ENCODE measurements at places on chromosomes 3 and 15. TPM values are rescaled to one million over a fixed set of nuclear protein-coding genes. Genes with fewer than 3 reads are reported as not detected.

Gene UCN2
- total RNA-seq = not detected

Gene ZNF660
- total RNA-seq = 2.8 TPM

- DNase-seq = no peak
These were observed 1.4 kb upstream of the WHAMM start for GRCh38 chr15:82807920-82808633.

DNA sequence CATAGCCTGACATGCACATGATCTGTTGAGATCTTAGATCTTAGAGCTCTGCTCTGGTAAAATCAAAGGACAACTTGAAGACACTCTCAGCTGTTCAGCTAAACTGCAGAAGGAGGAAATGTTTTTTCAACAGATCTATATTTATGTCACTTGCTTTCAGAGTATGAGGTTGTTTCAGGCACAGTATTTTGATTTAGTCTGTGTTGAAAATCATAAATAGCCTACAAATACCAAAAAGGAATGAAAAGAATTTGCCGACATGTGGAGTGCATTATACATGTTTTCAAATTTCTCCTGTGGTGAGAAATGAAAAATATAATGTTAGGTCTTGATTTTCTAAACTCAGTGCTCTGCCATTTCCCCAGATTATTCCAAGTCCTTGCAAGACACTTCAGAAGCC is 1118.4 kb downstream of the TBL1XR1 start:
- no peak for DNase-seq

Gene WDR93
- total RNA-seq = 2.3 TPM

Gene MUC4
- total RNA-seq = not detected

GRCh38 chr3:117017135-117017894 is 307.7 kb downstream of the TUSC7 start:
- DNase-seq = no peak

- no peak for DNase-seq
These were observed 26.5 kb downstream of the PPP2R3A start for GRCh38 chr3:135992072-135992471.

DNA sequence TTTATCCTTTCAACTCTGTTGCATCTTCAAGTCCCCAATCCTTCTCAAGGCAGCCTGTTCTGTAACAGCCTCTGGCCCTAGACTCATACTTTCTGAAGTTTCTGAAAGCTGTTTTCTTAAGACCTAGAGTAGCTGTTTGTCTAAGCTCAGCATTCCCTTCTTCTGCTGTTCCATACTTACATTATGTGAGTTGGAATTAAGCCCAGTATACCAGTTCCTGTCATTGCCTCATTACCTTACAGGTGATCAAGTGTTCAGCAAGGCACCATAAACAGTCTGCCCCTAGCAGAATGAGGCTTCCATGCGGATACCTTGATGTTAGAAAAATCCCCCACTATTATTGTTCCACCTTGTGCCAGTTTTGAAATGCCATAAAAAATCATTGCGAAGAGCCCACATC is 180.6 kb downstream of the PLCL2 start:
- DNase-seq = no peak

DNA sequence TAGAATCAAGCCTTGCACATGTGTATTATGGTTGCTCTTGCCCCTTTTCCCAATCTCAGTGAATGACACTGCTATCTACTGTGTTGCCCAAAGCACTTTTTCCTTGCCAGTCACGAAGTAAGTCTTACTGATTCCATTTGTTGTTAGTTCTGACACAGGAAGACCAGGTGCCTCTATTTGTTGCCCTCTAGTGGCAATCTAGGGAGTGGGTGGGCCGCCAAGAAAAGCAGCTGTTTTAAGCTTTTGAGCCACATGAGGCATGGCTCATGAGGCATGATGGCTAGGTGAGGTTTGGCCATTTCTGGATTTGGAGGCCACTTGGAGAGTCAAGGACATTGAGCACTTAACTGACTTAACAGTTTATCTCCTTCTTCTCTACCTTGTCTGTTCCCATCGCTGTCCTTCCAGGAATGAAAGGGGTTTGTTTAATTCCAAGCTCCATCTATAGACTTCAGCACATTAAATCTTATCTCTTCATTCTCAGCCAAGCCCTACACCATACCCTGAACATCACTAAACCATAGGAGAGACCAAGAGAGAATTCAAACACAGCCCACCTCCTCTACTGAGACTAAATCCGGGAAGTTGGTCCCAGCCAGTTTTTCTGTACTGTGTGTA is 103.1 kb downstream of the HCN4 start:
- DNase-seq = peak; percentile 25

DNA sequence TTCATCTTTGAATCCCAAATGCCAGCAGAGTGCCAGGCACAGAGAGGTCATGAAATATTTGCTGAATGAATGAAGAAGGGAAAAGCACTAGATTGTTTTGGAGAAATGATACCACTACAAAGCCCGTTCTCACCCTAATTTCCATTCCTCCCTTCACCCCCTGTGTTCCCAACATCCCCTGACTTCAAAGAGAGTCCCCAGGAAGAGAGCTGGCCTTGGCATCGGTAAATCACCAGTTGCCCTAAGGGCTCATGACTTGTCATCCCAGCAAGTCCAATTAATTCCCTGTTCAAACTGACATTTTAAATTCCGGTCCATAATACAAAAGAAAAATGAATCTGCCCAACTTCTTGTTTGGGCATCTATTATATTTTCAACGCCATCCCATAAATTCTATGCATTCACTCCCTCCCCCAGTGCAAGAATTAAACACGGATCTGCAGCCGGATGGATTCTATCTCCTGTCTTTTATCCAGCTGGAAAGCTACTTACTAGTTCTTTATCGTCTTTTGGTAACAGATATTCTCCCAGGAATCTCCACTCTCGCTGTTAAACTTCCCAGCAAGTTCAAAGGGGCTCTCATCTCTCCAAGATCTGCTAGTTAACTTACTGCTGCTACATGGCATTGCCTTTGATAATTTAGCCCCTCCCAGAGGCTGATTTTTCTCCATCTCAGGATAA is 63.9 kb upstream of the TSC22D2 start:
- DNase-seq = no peak

Gene GP9
- not detected for total RNA-seq

Gene HGD
- total RNA-seq = 98.6 TPM

DNA sequence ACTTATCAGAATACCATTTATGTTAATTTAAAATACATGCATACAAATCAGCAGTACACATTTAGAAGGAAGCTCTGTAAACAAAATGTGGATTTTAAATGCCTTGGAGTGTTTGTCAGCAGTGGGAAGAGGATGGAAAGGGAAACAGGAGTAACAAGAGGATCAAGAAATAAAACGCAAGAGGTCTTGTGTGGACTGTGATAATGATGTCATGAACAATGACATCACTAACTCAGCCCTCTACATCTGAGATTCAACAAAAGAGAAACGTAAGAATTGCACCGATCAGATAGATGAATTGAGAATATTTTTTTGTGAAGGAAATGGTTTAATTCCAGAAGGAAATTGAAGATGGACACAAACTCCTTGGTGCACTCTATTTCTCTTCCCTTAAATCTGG is 44.0 kb upstream of the CNOT10 start:
- DNase-seq = no peak

DNA sequence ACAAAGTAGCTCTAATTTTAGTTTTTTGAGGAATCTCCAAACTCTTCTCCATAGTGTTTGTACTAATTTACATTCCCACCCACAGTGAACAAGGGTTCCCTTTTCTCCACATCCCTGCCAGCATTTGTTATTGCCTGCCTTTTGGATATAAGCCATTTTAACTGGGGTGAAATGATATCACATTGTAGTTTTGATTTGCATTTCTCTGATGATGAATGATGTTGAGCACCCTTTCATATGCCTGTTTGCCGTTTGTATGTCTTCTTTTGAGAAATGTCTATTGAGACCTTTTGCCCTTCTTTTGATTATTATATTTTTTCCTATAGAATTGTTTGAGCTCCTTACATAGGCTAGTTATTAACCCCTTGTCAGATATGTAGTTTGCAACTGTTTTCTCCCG is 239.9 kb upstream of the TPM1 start:
- no peak for DNase-seq

Gene CSPG5
- 0.73 TPM for total RNA-seq

- no peak for DNase-seq
These were observed 23.9 kb downstream of the NIT2 start for GRCh38 chr3:100358413-100358812.

DNA sequence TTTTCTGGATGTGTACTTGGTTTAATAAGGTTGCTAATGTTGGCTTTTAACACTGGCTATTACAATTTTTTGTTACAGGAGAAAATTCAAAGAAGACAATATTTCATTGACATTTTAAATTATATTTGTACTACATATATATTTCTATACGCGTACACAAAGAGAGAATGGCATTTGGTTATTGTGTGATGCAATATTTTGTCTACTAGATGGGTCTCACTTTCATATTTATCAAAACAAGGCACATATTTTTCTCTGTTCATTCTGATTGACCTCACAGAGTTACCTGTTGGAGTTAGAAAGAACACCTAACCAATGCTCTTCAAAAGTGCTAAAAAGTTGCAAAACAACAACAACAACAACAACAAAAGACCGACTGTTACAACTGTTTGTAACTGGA is 50.2 kb upstream of the VGLL3 start:
- DNase-seq = no peak

Gene RASGRP1
- 0.24 TPM for total RNA-seq

DNA sequence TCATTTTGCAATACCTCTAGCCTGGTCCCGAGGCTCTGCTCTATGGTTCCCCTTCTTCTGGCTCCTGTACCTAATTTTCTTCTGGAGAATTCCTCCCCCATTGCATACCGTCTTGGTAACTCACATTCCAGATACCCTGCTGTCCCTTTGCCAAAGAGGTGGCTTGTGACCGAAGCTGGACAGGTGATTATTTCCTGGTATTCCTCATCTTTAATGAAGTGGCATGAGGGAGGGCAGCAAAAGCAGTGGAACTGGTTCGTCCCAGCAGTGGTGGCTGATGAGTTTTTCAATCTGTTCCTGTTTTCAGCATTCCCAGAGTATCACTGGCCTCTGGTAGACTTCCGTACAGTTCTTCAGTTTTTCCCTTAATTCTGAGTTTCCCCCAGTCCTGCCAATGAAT is 186.2 kb upstream of the CADPS start:
- no peak for DNase-seq

DNA sequence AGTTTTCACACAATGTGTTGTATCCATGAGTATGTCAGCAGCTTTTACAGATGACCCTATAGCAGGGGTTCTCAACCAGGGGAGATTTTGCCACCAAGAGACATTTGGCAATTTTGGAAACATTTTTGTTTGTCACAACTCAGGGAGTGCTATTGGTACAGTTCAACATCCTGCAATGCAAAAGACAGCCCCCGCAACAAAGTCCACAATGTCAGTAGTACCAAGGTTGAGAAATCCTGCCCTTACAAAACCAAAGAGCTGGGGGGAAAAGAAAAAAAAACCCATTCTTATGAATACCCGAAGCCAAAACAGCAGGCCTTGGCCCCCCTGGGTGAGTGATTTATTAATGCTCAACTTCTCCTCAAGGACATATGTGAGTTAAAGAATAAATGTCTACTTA is 99.1 kb downstream of the LARS2 start:
- DNase-seq = no peak

GRCh38 chr3:42486814-42487565 is 15.5 kb upstream of the VIPR1 start:
- no peak for DNase-seq

Gene BNC1
- total RNA-seq = not detected

Gene SLC28A1
- total RNA-seq = not detected

DNA sequence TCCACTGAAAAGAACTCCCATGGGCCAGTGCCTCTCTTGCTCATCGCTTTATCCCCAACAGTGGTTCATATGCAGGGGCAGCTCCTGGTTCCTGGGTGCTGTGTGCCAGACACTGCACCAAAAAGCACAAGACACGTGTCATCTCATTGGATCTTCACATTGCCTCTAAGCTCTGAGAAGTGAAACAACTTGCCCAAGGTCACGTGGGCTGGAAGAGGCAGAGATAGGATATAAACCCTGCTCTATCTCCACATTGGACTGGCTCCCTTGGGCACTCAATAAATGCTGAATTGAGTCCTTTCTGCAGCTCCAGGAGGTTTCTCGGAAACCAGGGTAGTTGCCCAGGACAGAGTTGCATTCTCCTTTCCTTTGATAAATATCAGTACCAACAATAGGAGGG is 88.1 kb downstream of the SRGAP3 start:
- no peak for DNase-seq

GRCh38 chr3:40653001-40653400 is 128.2 kb downstream of the ZNF621 start:
- DNase-seq = no peak

Gene TMEM44
- 8.6 TPM for total RNA-seq

DNA sequence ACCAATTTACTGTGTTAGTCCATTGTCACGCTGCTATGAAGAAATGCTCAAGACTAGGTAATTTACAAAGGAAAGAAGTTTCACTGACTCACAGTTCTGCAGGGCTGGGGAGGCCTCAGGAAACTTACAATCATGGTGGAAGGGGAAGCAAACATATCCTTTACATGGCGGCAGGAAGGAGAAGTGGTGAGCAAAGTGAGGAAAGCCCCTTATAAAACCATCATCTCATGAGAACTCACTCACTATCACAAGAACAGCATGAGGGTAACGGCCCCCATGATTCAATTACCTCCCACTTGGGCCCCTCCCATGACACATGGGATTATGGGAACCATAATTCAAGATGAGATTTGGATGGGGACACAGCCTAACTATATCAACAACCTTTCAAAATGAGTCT is 20.2 kb downstream of the USF3 start:
- DNase-seq = no peak

- no peak for DNase-seq
These were observed 48.0 kb downstream of the SMAD6 start for GRCh38 chr15:66749841-66750575.

DNA sequence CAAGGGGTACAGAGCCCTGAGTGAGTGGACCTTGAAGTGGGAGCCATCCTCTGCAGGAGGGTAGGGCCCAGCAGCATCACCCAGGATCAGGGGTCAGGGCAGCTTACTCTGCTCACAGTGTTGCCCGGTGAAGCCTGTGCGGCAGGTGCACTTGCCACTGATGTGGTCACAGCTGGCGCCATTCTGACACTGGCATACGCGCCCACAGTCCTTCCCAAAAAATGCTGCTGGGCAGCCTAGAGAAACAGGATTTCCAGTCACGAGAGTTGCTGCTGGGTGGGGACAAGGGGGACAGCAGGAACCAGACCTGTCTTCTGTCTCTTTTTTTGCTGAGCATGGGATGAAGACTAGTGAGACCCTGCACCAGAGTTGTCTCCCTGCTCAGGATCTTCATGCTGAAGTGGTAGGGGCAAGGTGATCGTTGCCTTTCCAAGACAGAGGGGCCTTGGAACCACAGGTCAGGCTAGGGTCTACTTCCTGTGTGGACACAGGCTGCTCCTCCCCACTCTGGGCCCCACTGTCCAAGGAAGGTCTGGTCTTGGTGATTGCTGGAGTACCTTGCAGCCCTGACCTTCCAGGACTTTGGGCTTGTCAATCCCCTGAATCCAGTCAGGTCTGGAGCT is 46.9 kb downstream of the RAB11A start:
- no peak for DNase-seq
